ENCODE measurements at places on chromosomes 4 and X. TPM values are rescaled to one million over a fixed set of nuclear protein-coding genes. Genes with fewer than 3 reads are reported as not detected.

DNA sequence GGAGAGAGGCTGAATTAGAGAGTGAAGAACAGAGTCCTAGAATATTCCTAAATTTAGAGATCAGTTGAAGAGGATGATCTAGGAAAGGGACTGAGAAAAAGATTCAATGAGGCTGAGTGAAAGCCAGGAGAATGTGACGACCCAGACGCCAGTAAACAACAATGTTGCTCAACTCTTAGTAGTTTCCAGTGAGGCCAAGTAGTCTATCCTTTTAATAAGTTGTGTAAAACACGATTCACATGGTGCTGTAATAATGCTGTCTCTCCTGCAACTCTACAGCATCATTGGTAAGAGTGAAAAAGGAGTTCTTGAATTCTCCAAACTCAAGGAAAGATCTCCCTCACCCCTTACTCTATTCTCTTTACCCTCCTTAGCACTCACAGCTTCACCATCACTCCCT is 140.3 kb downstream of the CFAP299 start:
- no peak for DNase-seq

Gene PAGE5
- not detected for polyA plus RNA-seq

Gene CCDC160
- polyA plus RNA-seq: 0.41 TPM

DNA sequence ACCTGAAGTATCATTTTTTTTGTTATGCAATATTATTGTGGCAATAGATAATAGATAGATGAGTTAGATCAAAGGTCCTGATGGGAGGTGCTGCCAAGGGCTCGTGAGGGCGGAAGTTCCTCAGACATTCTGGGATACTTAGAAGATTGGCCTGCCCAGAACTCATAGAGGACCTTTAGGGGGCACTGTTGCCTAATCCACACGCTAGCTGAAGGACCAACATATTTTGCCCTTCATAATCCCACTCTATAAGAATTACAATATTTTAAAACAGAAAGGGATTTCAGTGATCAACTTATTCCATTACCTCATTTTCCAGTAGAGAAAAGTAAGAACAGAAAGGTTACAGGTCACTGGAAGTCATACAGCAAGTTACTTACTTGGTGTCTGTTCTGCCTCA is 22.9 kb upstream of the COX7B2 start:
- peak; percentile 9 for DNase-seq

Gene CORIN
- polyA plus RNA-seq: 1.7 TPM

Gene ZNF630
- polyA plus RNA-seq: 2.0 TPM

- no peak for DNase-seq
These were observed 5.5 kb upstream of the S100P start for GRCh38 chr4:6687947-6688878.

GRCh38 chr4:15893962-15894361 is 44.6 kb downstream of the FGFBP1 start:
- peak; percentile 31 for DNase-seq

GRCh38 chr4:123841447-123842121 is 445.0 kb downstream of the SPRY1 start:
- DNase-seq: no peak

DNA sequence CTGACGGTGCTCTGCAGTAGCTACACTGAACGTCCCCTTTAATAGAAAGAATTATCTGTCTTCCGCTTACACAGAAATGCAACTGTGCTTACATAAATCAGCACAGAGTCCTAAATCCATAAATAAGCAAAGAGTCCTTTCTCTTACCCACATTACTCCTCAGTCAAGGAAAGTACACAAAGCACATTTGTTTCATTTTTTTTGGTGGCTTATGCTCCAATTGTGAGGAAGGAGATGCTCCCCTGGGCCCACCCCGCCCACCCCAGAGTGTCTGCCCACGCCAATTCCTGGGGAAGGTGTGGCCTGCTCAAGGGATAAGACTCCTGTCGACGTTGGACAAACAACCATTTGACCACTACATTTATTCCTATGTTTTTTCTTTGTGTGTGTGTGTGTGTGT is 53.8 kb downstream of the CPLX1 start:
- DNase-seq: no peak

Gene AMER1
- polyA plus RNA-seq: 5.9 TPM

DNA sequence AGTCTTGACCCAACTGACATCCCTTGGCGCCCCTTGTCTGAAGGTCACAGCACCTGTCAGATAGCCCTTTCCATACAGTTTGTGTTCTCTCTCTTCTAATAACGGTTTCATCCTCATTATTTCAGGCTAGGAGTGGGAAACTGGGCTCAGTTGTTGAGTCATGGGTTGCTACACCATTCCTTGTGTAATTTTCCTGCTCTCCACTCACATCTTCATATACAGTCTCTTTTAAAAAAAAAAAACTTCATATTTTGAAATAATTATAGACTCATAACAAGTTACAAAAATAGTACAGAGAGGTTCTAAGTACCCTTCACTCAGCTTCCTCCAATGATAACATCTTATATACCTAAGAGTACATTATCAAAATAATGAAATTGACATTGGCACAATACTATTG is 60.2 kb upstream of the GRPR start:
- DNase-seq: no peak

Gene LGI2
- 6.0 TPM for polyA plus RNA-seq

GRCh38 chrX:69614886-69615285 is 1.0 kb upstream of the EDA start:
- peak; percentile 65 for DNase-seq

GRCh38 chr4:169811476-169811875 is 53.7 kb upstream of the HPF1 start:
- DNase-seq: no peak

- DNase-seq: no peak
These were observed 247.6 kb downstream of the DCLK2 start for GRCh38 chr4:150325872-150326271.

- no peak for DNase-seq
These were observed 62.7 kb upstream of the USP9X start for GRCh38 chrX:41022566-41022965.

GRCh38 chr4:163179207-163179606 is 12.5 kb upstream of the NAF1 start:
- DNase-seq: no peak

- no peak for DNase-seq
These were observed 2.8 kb downstream of the CCNG2 start for GRCh38 chr4:77159806-77160205.

- no peak for DNase-seq
These were observed 43.4 kb downstream of the C4orf51 start for GRCh38 chr4:145723336-145723735.

DNA sequence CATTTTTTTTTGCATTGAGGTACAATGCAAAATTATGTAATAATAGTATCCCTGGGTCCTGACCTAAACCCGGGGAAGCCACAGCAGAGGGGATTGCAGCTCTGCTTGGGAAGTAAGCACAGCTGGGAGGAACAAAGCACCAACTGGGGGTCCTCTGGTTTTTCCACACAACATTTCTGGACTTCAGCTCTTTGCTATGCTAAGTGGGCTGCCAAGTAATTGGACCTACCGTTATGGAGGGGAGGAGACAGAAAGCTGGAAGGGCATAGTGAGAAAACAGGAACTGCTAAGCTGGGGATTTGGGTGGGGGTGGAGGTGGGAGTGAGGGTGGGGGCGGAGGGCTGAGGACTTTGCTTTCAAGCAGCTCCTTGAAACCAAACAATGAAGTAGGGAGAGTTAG is 183.3 kb downstream of the ZIC3 start:
- DNase-seq: no peak

DNA sequence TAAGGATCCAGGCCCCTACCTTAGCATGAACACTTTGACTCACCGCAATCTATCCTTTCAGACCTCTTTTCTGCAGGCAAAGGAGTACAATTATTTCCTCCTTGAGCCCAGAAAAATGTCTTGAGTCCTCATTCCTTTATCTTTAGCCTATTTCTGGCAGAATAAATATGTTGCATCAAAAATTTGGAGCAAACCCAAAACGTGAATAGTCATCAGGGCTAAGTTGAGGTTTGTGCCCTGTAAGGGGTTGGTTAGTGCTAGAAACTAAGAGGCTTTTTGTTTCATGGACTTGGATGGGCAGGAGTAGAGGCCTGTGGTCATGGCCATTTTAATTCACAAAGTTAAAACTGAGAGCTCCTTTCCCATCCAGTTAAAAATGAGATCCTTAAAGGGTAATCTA is 460.3 kb downstream of the GBA3 start:
- DNase-seq: no peak

Gene TMSB15C
- 4.2 TPM for polyA plus RNA-seq

Gene TNIP3
- 0.21 TPM for polyA plus RNA-seq

Gene NAA11
- polyA plus RNA-seq: 0.54 TPM

Gene CT45A3
- polyA plus RNA-seq: 0.41 TPM

All from muscle of arm (tissue), 14 donors.